ENCODE measurements at places on chromosomes 5 and 9.

DNA sequence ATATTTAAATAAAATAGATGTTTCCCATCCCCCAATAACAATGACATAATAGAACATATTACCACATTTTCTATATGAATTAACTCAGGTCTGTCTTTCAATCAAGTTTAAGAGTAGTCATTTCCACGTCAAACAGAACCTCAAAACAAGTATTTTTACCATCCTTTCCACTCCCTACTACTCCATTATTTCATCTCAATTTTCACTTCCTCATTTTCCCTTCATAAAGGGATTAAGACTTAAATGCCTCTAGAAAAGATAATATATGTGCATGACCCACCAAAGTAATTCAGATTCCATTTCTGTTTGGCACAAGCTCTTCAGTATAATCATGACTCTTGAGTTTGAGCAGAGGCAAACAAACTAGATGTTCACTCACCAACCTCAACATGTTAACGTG is 40.4 kb downstream of the ELOVL7 start:
- no peak for DNase-seq

DNA sequence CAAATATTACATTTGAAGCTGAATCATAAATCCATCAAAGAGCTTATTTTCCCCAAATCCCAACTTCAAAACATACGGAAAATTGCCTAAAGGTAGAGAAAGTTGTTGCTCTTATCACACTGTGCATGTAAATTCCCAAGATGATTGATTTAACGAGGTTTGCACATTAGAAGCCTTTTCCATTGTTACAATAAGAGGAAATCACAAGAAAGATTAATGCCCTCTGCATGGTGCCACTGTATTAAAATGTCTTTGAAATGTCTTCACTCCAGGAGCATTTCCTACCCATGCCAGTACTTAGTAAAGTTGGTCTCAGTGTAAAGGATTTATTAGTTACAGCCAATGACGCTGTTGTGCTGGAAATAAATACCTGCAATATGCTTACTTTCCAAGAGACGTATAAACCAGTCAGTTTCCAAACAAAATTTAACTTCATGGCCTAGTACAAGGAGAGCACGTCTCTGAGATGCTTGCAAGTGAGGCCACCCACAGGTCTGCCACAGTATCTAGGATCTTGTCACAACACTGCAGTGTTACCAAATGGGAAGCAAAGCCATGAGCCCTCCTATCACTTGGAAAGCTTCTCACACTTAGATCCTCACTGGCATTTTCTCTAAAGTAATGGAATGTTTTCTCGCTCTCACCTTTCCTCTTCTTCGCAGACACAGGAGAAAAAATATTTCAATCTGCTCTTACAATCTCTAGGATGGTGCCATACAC is 112.4 kb downstream of the CETN3 start:
- no peak for DNase-seq

DNA sequence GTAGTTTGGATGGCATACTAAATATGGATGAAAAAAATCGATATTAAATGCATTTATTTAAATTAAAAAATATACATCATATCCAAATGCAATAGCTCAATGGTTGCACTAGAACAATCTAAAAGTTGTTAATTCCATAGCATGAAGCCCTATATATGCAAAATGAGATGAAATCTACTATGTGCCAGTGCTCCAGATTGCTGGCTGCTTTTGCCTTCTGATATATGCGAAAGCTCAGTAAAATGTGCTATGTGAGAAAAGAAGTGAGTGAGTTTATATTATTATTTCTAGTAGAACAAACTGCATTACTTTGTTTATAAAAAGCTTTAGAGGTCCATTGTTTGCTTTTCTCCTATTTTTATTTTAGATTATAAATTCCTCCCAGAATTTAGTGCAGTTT is 186.7 kb downstream of the MAT2B start:
- no peak for DNase-seq

- no peak for DNase-seq
These were observed 31.0 kb upstream of the TENT4A start for GRCh38 chr5:6682239-6682638.

- no peak for DNase-seq
These were observed 68.6 kb upstream of the IRX4 start for GRCh38 chr5:1951165-1951816.

GRCh38 chr5:41636605-41637004 is 126.2 kb upstream of the PLCXD3 start:
- DNase-seq, result no peak

DNA sequence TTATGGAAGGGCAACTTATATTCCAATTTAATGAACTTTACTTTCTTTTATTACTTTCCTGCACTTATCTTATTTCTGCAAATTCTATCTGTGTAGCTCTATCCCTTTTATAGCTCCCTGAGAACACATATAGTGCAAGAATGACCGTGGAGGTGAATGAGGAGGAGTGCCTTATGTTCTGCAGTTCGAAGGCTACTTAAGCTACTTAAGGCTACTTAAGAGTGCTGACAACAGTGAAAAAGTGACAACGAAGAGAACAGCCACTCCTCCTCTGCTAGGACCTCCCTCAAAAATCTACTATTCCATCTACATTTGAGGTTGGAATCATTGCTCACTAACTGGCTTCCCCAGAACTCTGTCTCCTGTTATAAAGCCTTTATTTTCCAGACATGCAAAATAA is 1365.7 kb upstream of the C9orf72 start:
- DNase-seq, result no peak
